ENCODE measurements at places on chromosomes 11 and 22. TPM values are rescaled to one million over a fixed set of nuclear protein-coding genes. Genes with fewer than 3 reads are reported as not detected.
A peak's percentile ranks its signal among the peaks of the same experiment; 100 is the strongest.

- no peaks in the 10 kb centered on the region for H3K36me3 ChIP-seq
- peak overlapping the region; percentile 36 for H3K4me3 ChIP-seq
- H3K27ac ChIP-seq: peak overlapping the region; percentile 59
- peaks cover 13% of the 10 kb centered on the region for H3K4me1 ChIP-seq
- peak; percentile 90 for DNase-seq
Measured at GRCh38 chr11:64207256-64208085, 950 bp downstream of the FERMT3 start.

DNA sequence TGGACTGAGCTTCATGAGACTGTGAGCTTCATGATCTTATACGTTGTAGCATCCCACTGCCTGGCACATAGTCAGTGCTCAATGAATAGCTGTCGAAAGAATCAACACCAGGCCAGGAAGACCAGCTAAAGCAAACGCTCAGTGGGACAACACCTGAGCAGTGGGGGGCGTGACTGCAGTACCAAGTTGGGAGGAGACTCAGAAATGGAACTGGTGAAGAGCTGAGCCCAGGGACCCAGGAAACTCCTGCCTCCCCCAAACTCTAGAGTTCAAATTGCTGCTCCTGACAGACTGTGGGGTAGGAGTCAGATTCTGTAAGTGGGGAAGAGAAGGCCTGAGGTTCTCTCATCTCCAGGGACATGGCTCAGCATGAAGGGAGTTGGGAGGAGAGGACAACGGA is 59.3 kb downstream of the MORC2 start:
- H3K27me3 ChIP-seq: no peaks in the 10 kb centered on the region
- no peak for DNase-seq
- H3K4me1 ChIP-seq: no peaks in the 10 kb centered on the region
- H3K36me3 ChIP-seq: no peaks in the 10 kb centered on the region
- H3K4me3 ChIP-seq: no peak overlapping the region

The SDHAF2 gene
- 32.5 TPM for total RNA-seq

The OR52E8 gene
- total RNA-seq: not detected

- no peaks in the 10 kb centered on the region for H3K27me3 ChIP-seq
- no peak overlapping the region for H3K4me3 ChIP-seq
- H3K36me3 ChIP-seq: no peaks in the 10 kb centered on the region
- H3K4me1 ChIP-seq: peaks cover 7% of the 10 kb centered on the region
- no peak overlapping the region for H3K27ac ChIP-seq
Measured at GRCh38 chr11:106939157-106939556, 79.1 kb downstream of the GUCY1A2 start.

The RFPL1 gene
- total RNA-seq: not detected

DNA sequence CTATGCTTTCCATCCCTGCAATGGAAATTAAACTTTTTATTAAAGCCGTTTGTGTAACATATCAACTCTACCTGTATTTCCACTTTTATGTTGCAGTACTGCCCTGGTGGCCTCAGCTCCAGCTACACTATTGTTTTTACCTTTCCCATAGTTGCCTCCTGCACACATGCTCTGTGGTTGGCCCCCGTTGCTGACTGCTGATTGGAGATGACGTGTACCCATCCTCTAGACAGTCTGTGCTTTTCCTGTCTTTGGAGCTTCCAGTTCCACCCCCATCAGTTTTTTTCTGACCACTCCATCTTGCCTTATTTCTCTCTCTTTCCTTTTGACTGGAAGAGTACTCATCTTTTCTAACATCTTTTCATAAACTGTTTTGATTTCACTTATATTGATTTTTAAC is 123.8 kb downstream of the TEAD1 start:
- no peak for DNase-seq
- no peak overlapping the region for H3K4me3 ChIP-seq
- no peaks in the 10 kb centered on the region for H3K36me3 ChIP-seq
- H3K27me3 ChIP-seq: no peaks in the 10 kb centered on the region
- H3K27ac ChIP-seq: no peak overlapping the region

The CYP2R1 gene
- total RNA-seq: 25.7 TPM

The KCNK4 gene
- total RNA-seq: not detected

GRCh38 chr11:13364388-13364787 is 86.8 kb downstream of the BMAL1 start:
- peaks cover 15% of the 10 kb centered on the region for H3K4me1 ChIP-seq
- H3K4me3 ChIP-seq: no peak overlapping the region
- peaks cover 39% of the 10 kb centered on the region for H3K36me3 ChIP-seq
- H3K27ac ChIP-seq: peak overlapping the region; percentile 43
- DNase-seq: peak; percentile 64
- no peaks in the 10 kb centered on the region for H3K27me3 ChIP-seq

DNA sequence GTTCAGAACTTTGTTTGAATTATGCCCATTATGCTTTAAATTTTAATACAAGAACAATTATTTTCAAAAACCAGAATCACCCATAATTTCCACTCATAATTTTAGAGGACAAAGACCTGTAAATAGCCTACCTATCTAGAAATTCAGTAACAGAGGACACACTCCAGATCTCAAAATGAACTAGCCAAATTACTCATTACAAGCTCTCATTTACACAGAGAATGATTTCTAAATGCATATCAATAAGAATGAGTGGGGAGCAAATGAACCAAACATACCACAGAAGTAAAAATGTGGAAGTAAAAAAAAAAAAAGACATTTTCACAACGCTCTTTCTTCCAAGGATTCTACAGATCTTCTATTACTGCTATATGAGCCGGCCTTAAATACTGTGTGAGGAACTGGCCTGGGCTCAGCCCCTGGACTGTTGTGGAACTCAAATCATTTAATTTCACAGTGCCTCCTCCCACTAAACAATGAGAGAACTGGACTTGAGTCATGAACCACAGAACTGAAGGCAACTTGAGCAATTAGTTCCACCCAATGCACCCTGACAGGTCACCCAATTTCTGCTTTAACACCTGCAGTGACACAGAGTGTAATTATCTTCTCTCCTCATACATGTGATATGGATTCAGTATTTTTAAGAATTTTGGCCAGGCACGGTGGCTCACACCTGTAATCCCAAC is 8.0 kb downstream of the MRTFA start:
- H3K36me3 ChIP-seq: no peaks in the 10 kb centered on the region
- no peaks in the 10 kb centered on the region for H3K27me3 ChIP-seq
- peaks cover 24% of the 10 kb centered on the region for H3K4me1 ChIP-seq
- DNase-seq: peak; percentile 79
- peak overlapping the region; percentile 32 for H3K27ac ChIP-seq
- 0 out of 2 replicates have a peak overlapping the region, but pooled peaks have one; percentile 0 for H3K4me3 ChIP-seq

The OR51B2 gene
- total RNA-seq: not detected

DNA sequence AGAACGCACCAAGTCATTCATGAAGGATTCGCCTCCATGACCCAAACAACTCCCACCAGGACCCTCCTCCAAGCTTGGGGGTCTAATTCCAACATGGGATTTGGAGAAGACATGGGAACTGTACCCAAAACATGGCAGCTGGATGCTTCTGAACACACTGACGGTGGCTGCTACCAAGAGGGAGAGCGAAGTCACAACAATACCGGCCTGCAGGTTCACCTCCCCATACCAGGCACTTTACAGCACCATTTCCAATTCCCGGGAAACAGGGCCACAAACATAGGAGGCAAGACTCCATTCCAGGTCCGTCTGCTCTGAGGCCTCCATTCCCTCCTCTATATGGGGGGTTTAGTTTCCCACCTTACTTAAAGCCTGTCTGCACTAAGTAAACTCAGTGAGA is 75.8 kb downstream of the LINC01488 start:
- H3K36me3 ChIP-seq: no peaks in the 10 kb centered on the region
- H3K27me3 ChIP-seq: no peaks in the 10 kb centered on the region
- H3K27ac ChIP-seq: no peak overlapping the region
- peaks cover 10% of the 10 kb centered on the region for H3K4me1 ChIP-seq

DNA sequence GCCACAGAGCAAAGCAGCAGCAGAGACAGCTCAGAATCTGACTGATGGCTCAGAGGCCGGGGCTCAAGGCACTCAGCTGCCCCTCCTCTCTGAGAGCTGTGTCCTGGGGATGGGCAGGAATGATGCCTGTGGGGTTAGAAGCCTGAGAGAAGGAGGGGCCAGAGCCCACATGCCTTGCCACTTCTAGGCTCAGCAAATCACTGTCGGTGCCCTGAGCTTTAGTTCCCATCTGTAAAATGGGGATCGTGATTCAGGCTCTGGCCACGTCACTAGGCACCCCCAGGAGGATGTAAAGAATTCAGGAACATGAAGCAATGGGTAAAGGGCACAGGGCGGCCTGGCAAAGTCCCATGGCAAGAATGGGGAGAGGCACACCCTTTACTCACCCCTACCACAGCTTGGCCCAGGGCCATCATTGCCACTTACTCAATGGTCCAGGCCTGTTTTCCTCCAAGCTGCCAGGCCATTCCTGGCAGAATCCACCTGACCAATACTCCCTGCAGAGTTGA is 3.4 kb upstream of the CDC42EP2 start:
- H3K4me1 ChIP-seq: peaks cover 13% of the 10 kb centered on the region
- no peaks in the 10 kb centered on the region for H3K27me3 ChIP-seq
- DNase-seq: no peak
- no peak overlapping the region for H3K27ac ChIP-seq

- no peak for DNase-seq
- H3K27me3 ChIP-seq: no peaks in the 10 kb centered on the region
- H3K27ac ChIP-seq: no peak overlapping the region
- no peak overlapping the region for H3K4me3 ChIP-seq
- H3K36me3 ChIP-seq: no peaks in the 10 kb centered on the region
Measured at GRCh38 chr11:64902102-64902900, 14.7 kb downstream of the ATG2A start.

DNA sequence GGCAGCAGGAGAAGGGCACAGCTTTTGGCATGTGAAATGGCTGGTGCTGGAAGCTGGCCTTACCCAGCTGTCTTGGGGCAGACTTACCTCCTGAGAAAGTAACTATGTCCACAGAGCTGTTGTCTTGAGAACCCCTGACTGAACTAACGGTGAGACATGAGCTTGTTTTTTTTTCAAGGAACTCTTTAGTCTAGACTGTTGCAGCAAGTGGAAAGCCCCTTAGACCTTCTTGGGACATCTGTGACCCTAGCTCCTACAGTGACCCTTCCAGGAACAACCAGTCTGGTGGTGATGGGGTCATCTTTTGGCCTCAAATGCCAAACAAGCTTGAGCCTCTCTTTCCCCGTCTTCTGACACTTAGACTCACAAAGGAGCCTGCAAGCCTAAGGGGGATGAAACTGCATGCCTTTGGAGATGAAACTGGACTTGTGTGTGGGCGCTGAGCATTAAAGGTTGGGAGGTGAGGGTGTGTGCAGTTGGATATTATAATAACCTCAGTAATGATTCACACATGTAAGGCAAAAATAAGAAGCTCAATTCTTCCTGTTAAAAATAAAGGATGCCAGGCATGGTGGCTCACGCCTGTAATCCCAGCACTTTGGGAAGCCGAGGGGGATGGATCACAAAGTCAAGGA is 35.4 kb downstream of the SDHD start:
- H3K4me1 ChIP-seq: peaks cover 16% of the 10 kb centered on the region
- H3K27me3 ChIP-seq: no peaks in the 10 kb centered on the region
- no peak overlapping the region for H3K27ac ChIP-seq

DNA sequence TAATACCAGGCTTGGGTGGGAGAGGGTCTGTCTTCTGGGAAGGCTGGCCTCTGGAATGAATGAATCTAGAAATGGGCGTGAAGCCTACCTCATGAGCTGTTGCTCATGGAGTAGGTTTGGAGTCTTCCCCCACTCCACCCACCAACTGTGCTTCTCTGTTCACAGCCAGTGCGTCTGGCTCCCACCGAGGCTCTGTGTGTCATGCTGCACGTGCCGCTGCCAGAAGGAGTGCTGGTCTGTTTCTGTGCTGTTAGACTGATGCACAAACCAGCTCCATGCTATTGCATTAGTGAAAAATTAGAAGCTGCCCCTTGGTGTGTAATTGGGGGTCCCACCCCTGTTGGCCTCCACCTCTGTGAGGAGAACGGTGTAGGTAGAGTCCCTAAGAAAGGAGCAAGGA is 132.3 kb upstream of the PARVA start:
- H3K4me3 ChIP-seq: no peak overlapping the region
- no peaks in the 10 kb centered on the region for H3K27me3 ChIP-seq
- H3K4me1 ChIP-seq: peaks cover 13% of the 10 kb centered on the region
- peaks cover 22% of the 10 kb centered on the region for H3K36me3 ChIP-seq
- peak; percentile 75 for DNase-seq

- DNase-seq: no peak
- H3K36me3 ChIP-seq: no peaks in the 10 kb centered on the region
- no peaks in the 10 kb centered on the region for H3K27me3 ChIP-seq
- 0 out of 2 replicates have a peak, but pooled peaks cover 7% of the 10 kb centered on the region for H3K4me1 ChIP-seq
- no peak overlapping the region for H3K4me3 ChIP-seq
Measured at GRCh38 chr11:126279191-126279590, 3.7 kb upstream of the TIRAP start.

The RBMXL2 gene
- total RNA-seq: not detected

GRCh38 chr11:102420547-102420946 is 32.0 kb downstream of the TMEM123 start:
- no peaks in the 10 kb centered on the region for H3K27me3 ChIP-seq
- no peak overlapping the region for H3K27ac ChIP-seq
- no peak overlapping the region for H3K4me3 ChIP-seq
- no peaks in the 10 kb centered on the region for H3K36me3 ChIP-seq

The AKIP1 gene
- total RNA-seq: 49.6 TPM

- no peak overlapping the region for H3K4me3 ChIP-seq
- H3K27ac ChIP-seq: no peak overlapping the region
- no peaks in the 10 kb centered on the region for H3K4me1 ChIP-seq
Measured at GRCh38 chr11:127454856-127455255, 454.3 kb upstream of the KIRREL3 start.

DNA sequence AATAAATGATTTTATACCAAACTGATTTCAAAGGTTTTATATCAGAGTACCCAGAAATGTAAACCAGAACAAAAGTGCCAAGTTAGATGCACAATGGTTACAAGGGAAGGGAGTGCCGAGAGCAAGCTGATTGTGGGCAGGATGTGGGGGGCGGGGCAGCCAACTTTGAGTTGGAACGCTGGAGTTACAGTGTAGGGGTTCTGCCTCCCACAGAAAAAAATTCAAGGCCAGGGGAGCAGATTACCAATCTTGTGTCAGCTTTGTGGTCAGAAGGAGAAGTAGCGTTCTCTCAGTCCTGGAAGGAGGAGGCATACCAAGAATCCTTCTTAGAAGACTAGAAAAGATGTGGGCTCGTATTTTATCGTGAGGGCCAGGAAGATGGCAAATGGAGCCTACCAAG is 15.9 kb upstream of the POU2AF2 start:
- no peak overlapping the region for H3K4me3 ChIP-seq
- H3K4me1 ChIP-seq: no peaks in the 10 kb centered on the region
- no peaks in the 10 kb centered on the region for H3K36me3 ChIP-seq
- no peaks in the 10 kb centered on the region for H3K27me3 ChIP-seq
- H3K27ac ChIP-seq: no peak overlapping the region

The TRPM5 gene
- not detected for total RNA-seq

GRCh38 chr11:14411818-14412217 is 52.8 kb upstream of the RRAS2 start:
- H3K36me3 ChIP-seq: no peaks in the 10 kb centered on the region
- H3K27me3 ChIP-seq: no peaks in the 10 kb centered on the region
- no peak overlapping the region for H3K4me3 ChIP-seq
- H3K27ac ChIP-seq: peak overlapping the region; percentile 87

DNA sequence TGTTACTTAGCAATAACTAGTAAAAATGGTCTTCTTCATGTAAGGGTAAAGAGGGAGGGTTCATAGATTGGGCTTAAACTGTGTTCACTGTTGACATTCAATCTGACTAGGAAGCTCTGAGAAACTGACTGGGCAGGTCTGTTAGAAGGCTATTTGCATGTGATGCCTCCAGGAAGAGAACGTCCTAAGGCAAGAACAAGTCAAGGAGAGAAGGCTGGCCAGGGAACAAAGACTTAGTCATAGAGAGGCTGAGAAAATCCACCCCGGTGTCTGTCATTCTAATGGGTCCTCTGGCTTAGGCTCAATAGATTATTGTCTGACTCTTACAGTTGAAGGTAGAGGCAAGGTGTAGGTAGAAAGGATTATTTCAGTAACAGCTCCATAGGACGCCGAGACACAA is 50.3 kb upstream of the CD44 start:
- no peak overlapping the region for H3K27ac ChIP-seq
- H3K27me3 ChIP-seq: no peaks in the 10 kb centered on the region
- no peaks in the 10 kb centered on the region for H3K36me3 ChIP-seq
- H3K4me1 ChIP-seq: peaks cover 23% of the 10 kb centered on the region
- no peak overlapping the region for H3K4me3 ChIP-seq
